ENCODE measurements at places on chromosomes 11 and 22. TPM values are rescaled to one million over a fixed set of nuclear protein-coding genes. Genes with fewer than 3 reads are reported as not detected.

DNA sequence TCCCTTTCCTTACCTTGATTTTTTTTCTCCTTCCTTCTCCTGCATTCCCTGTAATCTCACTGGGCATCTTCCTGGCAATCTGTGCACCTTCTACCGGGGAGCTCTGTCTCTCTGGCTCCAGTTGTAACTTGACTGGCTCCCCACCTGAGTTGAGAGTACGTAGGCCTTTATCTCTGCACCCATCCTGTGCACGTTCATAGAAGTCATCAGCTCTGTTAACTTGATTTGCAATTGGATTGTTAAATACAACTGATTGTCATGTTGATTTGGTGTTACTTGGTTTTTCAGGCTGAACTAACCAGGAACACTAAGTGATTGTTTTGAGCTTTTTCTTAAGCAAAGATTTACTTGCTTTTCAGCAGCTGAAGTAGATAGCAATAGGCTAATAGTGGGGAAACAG lies 11.8 kb downstream of the SWAP70 start:
- no peak for DNase-seq

DNA sequence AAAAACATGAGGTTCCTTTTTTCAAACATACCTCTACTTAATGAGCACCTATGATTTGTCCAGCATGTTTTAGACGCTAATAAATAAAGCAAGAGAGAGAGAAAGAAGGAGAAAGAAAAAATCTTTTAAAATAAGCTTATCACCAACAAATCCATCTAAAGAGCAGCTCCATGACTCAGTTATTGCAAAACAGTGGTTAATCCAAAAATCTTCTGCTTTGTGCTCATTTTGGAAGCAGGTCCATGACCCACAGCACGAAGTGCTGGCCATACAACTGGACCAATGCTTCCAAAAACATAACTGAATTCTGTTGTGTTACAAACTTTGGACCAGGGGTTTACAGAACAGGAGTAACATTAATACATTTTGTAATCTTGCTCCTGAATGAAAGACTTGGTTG lies 696.6 kb downstream of the KCNA4 start:
- DNase-seq, result no peak

GRCh38 chr11:87002918-87003317 lies 34.8 kb upstream of the TMEM135 start:
- no peak for DNase-seq

Gene MS4A8
- not detected for total RNA-seq
